Activated T-cell treated with anti-CD3 and anti-CD28 coated beads, Interleukin-2, amount 50 U/mL, for 48 hours (primary cell): ENCODE measurements at places on chromosomes 12 and 14.

- DNase-seq: no peak
Observed at GRCh38 chr14:30550335-30550734, 8.6 kb upstream of the G2E3 start.

GRCh38 chr12:103493199-103493598 lies 2.6 kb downstream of the C12orf42 start:
- DNase-seq: no peak

GRCh38 chr14:61602003-61602732 lies 93.1 kb upstream of the HIF1A start:
- DNase-seq: no peak

DNA sequence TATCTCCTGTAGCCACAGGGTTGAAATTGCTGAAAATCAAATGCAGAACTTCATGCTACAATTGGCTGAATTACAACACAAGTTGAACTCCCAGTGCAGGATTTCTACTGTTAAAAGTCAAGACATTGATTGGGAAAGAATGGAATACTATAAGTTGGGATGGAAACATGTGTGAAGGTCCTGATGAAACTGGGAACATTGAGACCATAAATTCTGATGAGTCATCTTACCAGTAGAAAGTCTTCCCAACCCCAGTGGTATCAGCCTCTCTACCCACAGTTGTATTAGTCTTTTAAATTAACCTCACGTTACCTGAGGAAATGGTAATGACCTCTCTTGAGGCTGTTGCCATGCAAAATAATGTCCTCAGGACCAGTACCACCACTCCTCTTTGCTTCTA lies 27.4 kb upstream of the DYRK2 start:
- no peak for DNase-seq

GRCh38 chr12:81077329-81077685 lies 572 bp upstream of the ACSS3 start:
- no peak for DNase-seq

- DNase-seq: no peak
Observed at GRCh38 chr14:103393070-103393469, 7.9 kb downstream of the MARK3 start.

DNA sequence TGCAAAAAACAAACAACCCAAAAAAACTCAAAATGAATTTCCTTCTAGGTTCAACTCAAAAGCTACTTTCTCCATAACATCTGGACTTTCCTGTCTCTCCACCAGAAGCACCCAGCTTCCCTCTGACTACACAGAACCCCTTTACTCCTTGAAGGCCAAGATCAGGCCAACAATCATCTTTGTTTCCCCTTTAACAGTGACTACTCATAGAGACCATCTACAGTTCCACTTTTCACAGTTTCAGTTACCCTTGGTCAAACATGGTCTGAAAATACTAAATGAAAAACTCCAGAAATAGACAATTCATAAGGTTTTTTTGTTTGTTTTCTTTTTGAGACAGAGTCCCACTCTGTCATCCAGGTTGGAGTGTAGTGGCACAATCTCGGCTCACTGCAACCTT lies 11.8 kb downstream of the GCH1 start:
- no peak for DNase-seq

- DNase-seq: no peak
Observed at GRCh38 chr12:109538191-109538863, 35.0 kb downstream of the MMAB start.

DNA sequence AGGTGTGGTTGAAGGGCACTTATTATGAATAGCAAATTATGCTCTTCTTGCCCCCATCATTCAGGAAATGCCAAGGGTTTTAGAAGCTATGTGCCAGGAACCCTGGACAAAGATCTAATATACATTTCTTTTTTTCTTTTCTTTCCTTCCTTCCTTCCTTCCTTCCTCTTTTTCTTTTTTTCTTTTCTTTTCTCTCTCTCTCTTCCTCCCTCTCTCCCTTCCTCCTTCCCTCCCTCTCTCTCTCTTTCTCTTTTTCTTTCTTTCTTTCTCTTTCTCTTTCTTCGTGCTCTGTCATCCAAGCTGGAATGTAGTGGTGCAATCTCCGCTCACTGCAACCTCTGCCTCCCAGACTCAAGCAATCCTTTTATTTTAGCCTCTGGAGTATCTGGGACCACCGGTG lies 66.1 kb upstream of the CSRP2 start:
- DNase-seq: no peak

DNA sequence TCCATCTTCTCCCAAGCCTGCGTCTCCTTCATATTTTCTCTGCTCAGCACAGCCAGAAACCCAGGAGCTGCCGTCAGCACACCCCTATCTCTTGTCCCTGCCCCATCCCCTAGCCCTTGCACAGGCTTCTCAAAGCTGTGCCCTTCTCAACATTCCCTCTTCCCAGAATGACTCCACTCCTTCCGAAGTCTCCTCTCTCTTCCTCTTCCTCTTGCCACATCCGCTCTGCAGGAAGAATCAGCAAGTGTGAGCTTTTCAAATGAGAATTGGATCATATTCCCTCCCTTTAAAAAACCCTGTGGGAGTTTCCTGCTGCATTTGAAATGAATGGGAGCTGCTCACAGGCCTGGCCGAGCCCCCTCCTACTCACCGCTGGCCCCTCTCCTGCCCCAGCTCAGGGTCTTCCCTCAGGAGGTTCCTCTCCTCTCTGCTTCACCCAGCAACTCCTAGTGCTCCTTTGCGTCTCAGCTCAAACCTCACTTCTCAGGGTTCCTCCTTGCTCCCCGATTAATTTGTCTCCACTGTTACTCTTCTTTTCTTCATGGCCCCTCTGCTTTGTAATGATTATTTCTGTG lies 528.5 kb upstream of the CCDC196 start:
- DNase-seq: no peak

DNA sequence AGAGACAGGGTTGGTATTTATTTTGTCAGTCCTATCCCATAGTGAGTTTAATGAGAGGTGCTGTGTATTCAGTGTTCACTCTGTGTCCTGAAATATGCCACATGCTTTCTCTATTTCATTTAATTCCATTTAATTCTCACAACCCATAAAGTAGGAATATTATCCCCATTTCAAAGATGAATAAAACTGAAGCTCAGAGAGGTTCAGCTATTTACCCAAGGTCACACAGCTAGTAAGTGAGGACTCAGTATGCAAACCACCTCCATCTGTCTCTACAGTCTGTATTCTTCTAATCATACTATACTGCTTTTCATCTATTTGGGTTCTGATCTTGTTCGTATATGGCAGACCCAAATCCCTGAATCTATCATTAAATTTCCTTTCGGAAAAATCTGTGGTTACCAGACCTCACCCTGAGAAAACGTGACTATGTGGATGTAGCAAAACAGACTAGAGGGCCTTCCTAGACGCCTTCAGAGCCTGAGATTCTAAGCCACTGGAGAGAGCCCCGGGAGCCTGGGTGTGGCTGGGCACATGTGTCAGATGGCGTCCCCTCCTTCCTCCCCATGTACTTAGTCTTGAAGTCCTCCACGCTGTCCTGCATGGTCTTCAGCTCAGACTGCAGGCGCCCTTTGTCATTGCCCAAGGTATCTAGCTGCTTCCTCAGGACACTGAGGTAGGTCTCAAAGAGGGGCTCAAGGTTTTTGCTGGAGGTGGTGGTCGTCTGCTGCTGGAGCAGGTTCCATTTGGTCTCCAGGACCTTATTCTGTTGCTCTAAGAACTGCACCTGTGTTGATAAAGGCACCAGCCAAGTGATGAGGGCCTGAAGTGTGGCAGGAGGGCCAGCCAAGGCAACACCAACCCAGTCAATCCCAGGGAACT lies 2.5 kb downstream of the KRT4 start:
- DNase-seq: no peak

GRCh38 chr12:113403435-113404415 lies at the start of gene SDS:
SDS (minus strand) TSS chr12:113403887; CDS start chr12:113399708, 4,179 bp downstream.
- DNase-seq: no peak

- DNase-seq: peak; percentile 17
Observed at GRCh38 chr14:101734246-101734847, 27.2 kb upstream of the PPP2R5C start.
